PC-9 (cell line): ENCODE measurements at places on chromosomes 1 and 21.

GRCh38 chr1:14896381-14897079 is 257.0 kb upstream of the TMEM51 start:
- no peak overlapping the region for H3K4me3 ChIP-seq
- H3K4me1 ChIP-seq = no peaks in the 10 kb centered on the region
- no peak for DNase-seq

- peak; percentile 97 for DNase-seq
- no peaks in the 10 kb centered on the region for H3K36me3 ChIP-seq
- peak overlapping the region; percentile 89 for H3K27ac ChIP-seq
- peaks cover 26% of the 10 kb centered on the region for H3K4me1 ChIP-seq
Observed at GRCh38 chr1:44721485-44722361, 9.2 kb downstream of the RNU5D-1 start.

DNA sequence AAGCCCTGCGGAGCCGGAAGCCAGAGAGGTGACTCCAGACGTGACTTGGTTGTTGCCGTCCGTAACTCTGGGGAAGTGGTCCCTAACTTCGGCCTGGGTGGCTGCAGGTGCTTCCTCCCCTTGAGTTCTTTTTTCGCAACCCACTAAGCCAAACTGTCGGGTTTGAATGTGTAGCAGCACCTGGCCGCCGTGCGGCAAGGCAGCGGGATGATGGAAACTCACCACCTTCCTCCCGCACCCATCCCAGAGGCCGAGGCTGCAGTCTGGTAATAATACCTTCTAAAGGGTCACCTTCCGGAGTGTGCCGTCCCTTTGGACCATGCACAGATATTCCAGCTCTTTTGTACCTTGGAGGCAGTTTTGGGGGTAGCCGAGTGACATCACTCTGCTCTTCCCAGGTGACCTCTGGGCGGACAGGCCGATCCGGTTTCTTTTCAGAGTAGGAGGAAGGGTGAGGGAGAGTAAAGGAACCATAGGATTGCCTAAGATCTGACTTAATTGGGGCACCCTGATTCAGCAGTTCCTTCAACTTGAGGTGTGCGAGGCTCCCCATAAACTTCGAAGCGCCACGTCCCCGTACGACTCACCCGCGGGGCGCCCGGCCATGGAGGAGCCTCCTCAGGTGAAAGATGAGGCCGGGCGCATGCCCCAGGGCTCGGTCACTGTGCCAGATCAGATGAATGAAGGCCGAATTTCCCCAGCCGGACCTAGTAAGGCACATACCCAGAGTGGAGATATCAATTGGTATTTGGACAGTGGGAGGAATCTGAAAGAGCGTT is 1.0 kb downstream of the KCNK1 start:
- peak; percentile 65 for DNase-seq
- H3K36me3 ChIP-seq = peaks cover 25% of the 10 kb centered on the region
- H3K4me3 ChIP-seq = peak overlapping the region; percentile 62
- H3K27me3 ChIP-seq = no peaks in the 10 kb centered on the region

DNA sequence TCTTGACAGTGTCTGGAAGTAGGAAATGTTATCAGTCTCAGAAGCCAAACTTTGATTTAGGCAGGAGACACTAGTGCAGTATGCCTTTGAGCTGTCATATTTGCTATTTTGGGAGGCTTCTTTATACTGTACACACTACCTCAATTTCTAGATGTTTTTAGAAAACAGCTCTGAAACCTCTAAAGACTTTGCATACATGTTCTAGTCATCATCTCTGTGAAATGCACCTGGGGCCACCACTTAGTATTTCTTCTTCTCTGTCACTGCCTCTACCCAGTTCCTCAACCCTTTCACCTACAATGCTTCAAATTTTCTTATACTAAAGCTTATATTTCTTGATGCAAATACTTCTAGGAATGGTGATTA is 29.1 kb upstream of the PLA2G4A start:
- no peaks in the 10 kb centered on the region for H3K36me3 ChIP-seq
- no peak overlapping the region for H3K4me3 ChIP-seq
- no peak for DNase-seq
- no peaks in the 10 kb centered on the region for H3K4me1 ChIP-seq

- H3K27ac ChIP-seq = no peak overlapping the region
- no peaks in the 10 kb centered on the region for H3K4me1 ChIP-seq
- H3K4me3 ChIP-seq = no peak overlapping the region
- no peak for DNase-seq
Observed at GRCh38 chr21:45859762-45860357, 121.7 kb upstream of the COL6A1 start.

GRCh38 chr1:107975851-107976250 is 10.9 kb upstream of the VAV3 start:
- H3K36me3 ChIP-seq = no peaks in the 10 kb centered on the region
- H3K27me3 ChIP-seq = no peaks in the 10 kb centered on the region
- no peak overlapping the region for H3K27ac ChIP-seq
- no peak for DNase-seq
- no peak overlapping the region for H3K4me3 ChIP-seq

DNA sequence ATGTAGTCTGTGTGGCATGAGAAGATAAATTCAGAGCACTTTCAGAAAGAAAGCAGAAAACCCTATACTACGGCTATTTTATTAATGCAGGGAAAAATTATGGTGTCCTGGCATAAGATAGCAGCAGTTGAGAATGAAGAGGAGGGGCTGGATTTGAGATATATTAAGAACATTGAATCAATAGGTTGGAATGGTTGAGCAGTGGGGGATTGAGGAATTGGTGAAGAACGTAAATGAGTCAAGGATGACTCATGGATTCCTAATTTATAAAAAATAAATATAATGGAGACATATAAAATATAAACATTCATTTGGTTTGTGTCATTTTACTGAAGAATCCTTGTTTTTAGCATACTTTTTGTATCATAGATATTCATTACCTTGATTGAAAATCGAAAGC is 234.3 kb upstream of the ADAMTS5 start:
- no peak overlapping the region for H3K4me3 ChIP-seq
- no peaks in the 10 kb centered on the region for H3K36me3 ChIP-seq
- no peaks in the 10 kb centered on the region for H3K4me1 ChIP-seq

DNA sequence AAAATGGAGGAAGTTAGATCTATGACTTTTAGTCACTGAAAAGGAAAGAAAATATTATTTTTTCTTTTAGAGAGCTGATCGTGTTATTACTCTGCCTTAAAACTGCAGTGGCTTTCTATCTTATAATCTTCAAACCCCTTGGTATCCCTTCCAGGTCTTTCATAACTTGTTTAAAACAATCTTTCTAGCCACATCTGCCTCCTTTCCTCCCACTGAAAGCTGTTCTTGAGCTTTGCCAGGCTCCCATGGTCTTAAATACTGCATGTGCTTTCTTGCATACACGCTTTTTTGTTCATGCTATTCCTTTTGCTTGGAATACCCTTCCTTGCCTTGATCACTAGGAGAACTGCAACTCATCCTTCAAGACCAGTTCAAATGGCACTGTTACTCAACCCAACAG is 65.9 kb upstream of the GADD45A start:
- H3K4me1 ChIP-seq = peaks cover 11% of the 10 kb centered on the region
- DNase-seq = no peak
- no peak overlapping the region for H3K4me3 ChIP-seq
- no peaks in the 10 kb centered on the region for H3K27me3 ChIP-seq

GRCh38 chr1:237832858-237833257 is 57.9 kb downstream of the ZP4 start:
- no peaks in the 10 kb centered on the region for H3K27me3 ChIP-seq
- DNase-seq = no peak
- no peak overlapping the region for H3K4me3 ChIP-seq
- no peaks in the 10 kb centered on the region for H3K36me3 ChIP-seq
- no peaks in the 10 kb centered on the region for H3K4me1 ChIP-seq
- no peak overlapping the region for H3K27ac ChIP-seq

DNA sequence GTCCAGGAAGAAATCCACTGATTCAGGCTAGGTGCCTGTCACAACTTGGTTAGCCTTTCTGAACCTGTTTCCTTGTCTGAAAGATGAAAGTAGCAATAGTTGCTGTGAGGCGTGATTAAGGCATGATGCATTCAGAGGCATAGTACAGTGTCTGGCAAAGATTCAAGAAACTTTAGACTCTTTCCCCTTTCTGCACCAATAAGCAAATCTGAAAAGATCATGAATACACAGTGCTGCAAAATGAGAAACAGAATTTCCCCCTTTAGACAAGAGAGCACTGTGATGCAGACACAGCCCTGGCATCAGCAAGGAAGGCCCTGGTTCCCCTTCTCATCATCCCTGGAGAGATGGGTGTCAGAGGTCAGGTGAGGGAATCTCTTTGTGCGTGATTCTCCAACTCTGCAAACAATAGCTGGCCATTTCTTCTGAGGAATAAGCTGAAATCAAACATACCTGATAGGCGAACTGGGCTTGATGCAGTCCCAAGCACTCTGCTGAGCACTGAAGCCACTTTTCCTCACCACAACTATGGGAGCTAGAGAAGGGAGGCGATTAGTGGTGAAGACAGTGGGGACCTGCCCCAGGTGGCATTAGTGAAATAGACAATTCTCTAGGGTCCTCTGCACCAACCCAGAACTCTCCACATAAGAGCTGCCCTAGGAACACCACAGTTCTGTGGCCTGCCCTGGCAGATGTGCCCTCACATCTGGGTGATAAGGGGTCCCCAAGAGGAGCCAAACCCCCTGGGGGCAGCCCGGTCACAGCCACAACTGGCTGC is 41.7 kb downstream of the ITPKB start:
- DNase-seq = peak; percentile 68
- H3K27ac ChIP-seq = no peak overlapping the region
- H3K27me3 ChIP-seq = no peaks in the 10 kb centered on the region

DNA sequence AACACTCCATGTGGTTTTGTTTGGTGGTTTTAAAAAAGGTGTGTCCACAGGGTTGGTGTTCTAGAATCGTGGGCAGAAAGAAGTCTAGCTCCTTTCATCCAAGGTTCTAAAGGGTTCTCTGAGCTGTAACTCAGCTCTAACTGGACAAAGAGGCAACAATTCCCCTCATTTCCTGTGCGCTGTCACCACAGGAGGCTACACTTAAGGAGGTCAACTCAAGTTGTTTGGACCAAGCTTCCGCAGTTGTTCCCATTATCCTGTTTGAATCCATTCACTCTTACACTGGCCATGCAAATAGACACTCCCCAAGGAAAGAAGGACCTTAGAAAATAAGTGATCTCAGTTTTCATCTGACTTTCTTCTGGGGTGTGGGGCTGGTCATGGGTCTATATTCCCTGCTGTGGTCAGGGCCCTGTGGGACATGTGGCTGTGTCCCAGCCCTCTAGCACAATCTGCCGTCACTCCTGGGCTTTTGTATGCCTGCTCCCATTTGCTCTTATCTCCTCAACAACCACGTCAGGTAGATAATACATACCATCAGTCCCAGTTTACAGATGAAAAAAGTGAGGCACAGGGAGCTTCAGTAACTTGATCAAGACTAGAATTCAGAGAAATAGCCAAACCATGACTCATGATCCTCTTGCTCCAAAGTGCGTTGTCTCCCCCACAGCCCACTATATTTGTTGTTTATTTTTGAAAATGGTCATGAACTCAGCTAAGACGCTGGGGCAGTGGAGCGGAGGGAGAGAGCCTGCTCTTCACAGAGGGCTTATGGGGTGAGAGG is 103.6 kb downstream of the RHOU start:
- H3K4me1 ChIP-seq = peaks cover 12% of the 10 kb centered on the region
- H3K36me3 ChIP-seq = no peaks in the 10 kb centered on the region
- H3K4me3 ChIP-seq = no peak overlapping the region

- H3K4me3 ChIP-seq = no peak overlapping the region
- no peak overlapping the region for H3K27ac ChIP-seq
- no peaks in the 10 kb centered on the region for H3K27me3 ChIP-seq
- peaks cover 5% of the 10 kb centered on the region for H3K4me1 ChIP-seq
Observed at GRCh38 chr1:208054911-208055379, 144.0 kb upstream of the CD34 start.

GRCh38 chr1:165116171-165116570 is 240.3 kb downstream of the LMX1A start:
- H3K4me3 ChIP-seq = no peak overlapping the region
- no peak for DNase-seq
- no peaks in the 10 kb centered on the region for H3K36me3 ChIP-seq

- H3K4me3 ChIP-seq = no peak overlapping the region
- peaks cover 51% of the 10 kb centered on the region for H3K36me3 ChIP-seq
- no peak for DNase-seq
- H3K27ac ChIP-seq = no peak overlapping the region
- no peaks in the 10 kb centered on the region for H3K27me3 ChIP-seq
Observed at GRCh38 chr1:170544624-170545023, 12.7 kb downstream of the GORAB start.

GRCh38 chr1:75010547-75010946 is 123.6 kb upstream of the LHX8 start:
- H3K27ac ChIP-seq = no peak overlapping the region
- H3K4me1 ChIP-seq = no peaks in the 10 kb centered on the region

DNA sequence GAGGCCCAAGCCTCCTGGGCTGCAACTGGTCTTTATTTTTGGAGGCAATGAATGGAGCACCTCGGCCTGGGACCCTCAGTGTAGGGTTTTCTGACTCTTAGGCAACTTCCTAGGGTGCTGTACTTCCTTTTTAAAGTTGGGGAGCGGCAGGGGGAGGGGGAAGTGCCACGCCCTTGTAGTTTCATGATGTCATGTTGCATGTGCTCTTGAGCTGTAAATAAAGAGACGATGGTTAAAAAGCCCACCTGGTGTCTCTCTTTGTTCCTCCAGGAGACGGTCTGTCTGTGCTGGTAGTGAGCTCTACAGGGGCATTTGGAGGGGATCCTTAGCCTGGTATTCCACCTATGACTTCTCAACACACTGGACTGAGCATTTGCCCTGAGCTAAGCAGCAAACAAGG is 10.3 kb upstream of the AGTRAP start:
- H3K27ac ChIP-seq = no peak overlapping the region
- no peaks in the 10 kb centered on the region for H3K27me3 ChIP-seq
- H3K4me3 ChIP-seq = no peak overlapping the region
- H3K36me3 ChIP-seq = no peaks in the 10 kb centered on the region
- no peak for DNase-seq

GRCh38 chr1:156463874-156464273 is 36.7 kb downstream of the MEF2D start:
- H3K27me3 ChIP-seq = no peaks in the 10 kb centered on the region
- peaks cover 16% of the 10 kb centered on the region for H3K4me1 ChIP-seq
- H3K36me3 ChIP-seq = peaks cover 5% of the 10 kb centered on the region; the same call in 1 of the 2 replicates
- H3K4me3 ChIP-seq = no peak overlapping the region
- DNase-seq = peak; percentile 34
- H3K27ac ChIP-seq = no peak overlapping the region

DNA sequence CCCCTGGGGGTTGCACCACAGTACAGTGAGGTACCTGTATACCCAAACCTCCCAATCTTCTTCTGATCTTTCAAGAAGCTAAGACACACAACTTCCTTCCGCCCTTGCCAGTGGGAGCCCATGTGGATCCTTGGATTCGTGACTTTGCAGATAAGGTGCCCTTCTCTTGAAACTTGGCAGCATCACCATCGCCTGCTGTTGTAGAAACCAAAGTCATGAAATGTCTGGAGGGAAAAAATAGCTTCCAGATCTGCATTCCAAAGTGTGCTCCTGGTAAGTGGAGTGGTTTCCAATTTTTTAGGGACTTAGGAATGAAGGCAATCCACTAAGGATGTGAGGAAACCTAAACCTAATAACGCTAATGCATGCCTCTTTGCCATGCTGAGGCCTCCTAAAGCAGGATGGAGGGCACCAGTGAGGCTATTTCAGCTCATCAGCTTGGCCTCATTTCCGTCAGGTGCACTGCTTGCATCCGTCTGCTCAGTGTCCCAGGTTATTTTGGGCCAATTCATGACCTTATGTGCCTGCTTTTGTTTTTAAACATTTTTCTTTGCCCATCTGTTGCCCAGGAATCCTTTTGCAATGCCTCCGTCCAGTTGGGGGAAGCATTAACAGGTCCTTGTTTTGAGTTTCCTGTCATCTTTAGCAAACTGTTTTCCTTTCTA is 8.2 kb upstream of the EFHD2 start:
- H3K4me3 ChIP-seq = no peak overlapping the region
- DNase-seq = no peak
- H3K4me1 ChIP-seq = no peaks in the 10 kb centered on the region

GRCh38 chr1:201741763-201742342 is 87.1 kb upstream of the IPO9 start:
- H3K27me3 ChIP-seq = no peaks in the 10 kb centered on the region
- peaks cover 30% of the 10 kb centered on the region for H3K4me1 ChIP-seq
- no peak overlapping the region for H3K27ac ChIP-seq
- peak overlapping the region; percentile 68; the same call in 1 of the 2 replicates for H3K4me3 ChIP-seq
- DNase-seq = peak; percentile 62
